ENCODE measurements at places on chromosomes 11 and 22. TPM values are rescaled to one million over a fixed set of nuclear protein-coding genes. Genes with fewer than 3 reads are reported as not detected.

- no peaks in the 10 kb centered on the region for H3K4me1 ChIP-seq
- DNase-seq: no peak
- no peak overlapping the region for H3K27ac ChIP-seq
- H3K36me3 ChIP-seq: 0 out of 2 replicates have a peak, but pooled peaks cover 7% of the 10 kb centered on the region
Observed at GRCh38 chr11:39268176-39268690, 2191.2 kb downstream of the LRRC4C start.

- H3K36me3 ChIP-seq: no peaks in the 10 kb centered on the region
- H3K27me3 ChIP-seq: no peaks in the 10 kb centered on the region
- H3K4me3 ChIP-seq: no peak overlapping the region
- no peak overlapping the region for H3K27ac ChIP-seq
Observed at GRCh38 chr11:70716216-70716615, 317.9 kb downstream of the CTTN start.

- H3K36me3 ChIP-seq: no peaks in the 10 kb centered on the region
- peaks cover 2% of the 10 kb centered on the region for H3K4me1 ChIP-seq
- H3K4me3 ChIP-seq: no peak overlapping the region
Observed at GRCh38 chr11:474914-475506, 24.9 kb downstream of the PTDSS2 start.

DNA sequence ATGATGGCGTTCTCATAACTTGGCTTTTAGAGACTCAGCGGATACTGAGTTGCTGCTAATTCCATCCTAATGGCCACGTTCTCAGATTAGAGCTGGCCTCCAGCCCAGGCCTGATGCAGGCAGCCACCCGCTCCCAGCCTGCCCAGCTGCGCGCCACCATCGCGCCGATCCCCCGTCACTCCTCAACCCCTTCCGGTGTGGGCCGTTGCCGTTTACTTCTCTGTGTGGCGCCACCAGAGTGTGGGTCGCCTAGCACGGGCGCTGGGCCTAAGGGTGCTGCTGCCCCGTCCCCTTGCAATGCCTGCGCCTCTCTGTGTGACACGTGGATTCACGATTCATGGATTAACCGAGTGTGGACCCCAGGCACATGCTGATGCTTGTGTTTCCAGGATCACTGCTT lies 1116.0 kb downstream of the BRD1 start:
- no peaks in the 10 kb centered on the region for H3K27me3 ChIP-seq
- no peaks in the 10 kb centered on the region for H3K36me3 ChIP-seq
- H3K27ac ChIP-seq: no peak overlapping the region
- no peaks in the 10 kb centered on the region for H3K4me1 ChIP-seq

DNA sequence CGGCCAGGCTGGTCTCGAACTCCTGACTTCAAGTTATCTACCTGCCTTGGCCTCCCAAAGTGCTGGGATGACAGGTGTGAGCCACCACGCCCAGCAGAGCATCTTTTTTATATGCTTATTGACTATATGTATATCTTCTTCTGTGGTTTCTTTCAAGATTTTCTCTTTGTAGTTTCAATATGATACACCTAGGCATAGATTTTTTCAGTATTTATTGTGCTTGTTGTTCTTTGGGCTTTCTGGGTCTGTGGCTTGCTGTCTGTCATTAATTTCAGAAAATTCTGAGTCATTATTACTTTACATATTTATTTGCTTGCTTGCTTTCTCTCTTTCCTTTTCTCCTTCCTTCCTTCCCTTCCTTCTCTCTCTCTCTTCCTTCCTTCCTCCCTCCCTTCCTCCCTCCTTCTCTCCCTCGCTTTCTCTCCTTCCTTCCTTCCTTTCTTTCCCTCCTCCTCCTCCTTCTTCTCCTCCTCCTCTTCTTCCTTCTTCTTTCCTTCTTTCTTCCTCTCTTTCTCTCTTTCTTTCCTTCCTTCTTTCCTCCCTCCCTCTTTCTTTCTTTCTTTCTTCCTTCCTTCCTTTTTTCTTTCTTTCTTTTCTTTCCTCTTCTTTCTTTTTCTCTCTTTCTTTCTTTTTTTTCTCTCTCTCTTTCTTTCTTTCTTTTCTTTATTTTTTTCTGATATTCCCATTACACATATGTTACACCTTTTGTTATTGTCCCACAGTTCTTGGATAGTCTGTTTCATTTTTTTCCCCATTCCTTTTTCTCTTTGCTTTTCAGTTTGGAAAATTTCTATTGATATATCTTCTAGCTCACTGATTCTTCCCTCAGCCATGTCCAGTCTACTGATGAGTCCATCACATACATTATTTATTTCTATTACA lies 10.9 kb upstream of the DCHS1 start:
- H3K36me3 ChIP-seq: no peaks in the 10 kb centered on the region
- H3K27me3 ChIP-seq: no peaks in the 10 kb centered on the region
- H3K4me1 ChIP-seq: no peaks in the 10 kb centered on the region
- no peak for DNase-seq

DNA sequence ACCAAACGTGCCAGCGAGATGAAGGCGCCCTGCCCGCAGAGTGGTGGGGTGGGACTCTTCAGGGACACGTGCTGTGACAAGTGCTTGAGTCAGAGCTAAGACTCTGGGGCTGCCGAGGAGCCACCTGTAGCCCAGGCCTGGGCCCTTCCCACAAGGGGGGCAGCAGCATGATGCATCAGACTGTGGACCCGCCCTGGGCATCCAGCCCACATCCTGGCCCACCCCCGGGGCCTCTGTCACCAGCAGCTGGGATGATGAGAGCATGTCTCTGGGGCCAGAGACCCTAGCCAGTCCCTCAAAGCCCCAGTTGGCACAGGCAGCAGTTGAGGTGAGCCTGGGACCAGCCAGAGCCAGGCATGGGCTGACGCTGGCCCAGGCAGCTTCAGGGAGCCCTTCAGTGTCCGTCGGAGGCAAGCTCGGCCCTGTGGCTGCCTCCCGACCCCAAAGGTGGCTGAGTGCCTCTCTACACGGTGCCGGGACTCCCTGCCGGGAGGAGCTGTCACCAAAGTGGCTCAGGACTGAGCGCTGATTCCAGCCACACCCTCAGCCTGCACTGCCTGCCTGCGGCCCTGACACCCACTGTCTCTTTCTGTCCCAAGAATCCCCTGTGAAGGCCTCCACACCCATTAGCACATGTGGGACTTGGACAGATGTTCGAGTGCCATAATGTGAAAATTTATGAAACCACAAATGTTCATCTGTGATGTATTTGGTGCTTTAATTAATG lies 41.3 kb downstream of the CDKN1C start:
- no peaks in the 10 kb centered on the region for H3K4me1 ChIP-seq
- no peak for DNase-seq
- no peak overlapping the region for H3K27ac ChIP-seq
- no peak overlapping the region for H3K4me3 ChIP-seq
- H3K36me3 ChIP-seq: no peaks in the 10 kb centered on the region

Gene NCR3LG1
- 1.9 TPM for total RNA-seq

Gene PKDREJ
- total RNA-seq: not detected

Gene PHF21B
- total RNA-seq: 127 TPM

Data from GM23338 (cell line).